Activated B cell treated with CpG ODN at 0.5 μM for 24 hours (primary cell): ENCODE measurements at places on chromosomes 1 and 21.

- DNase-seq: no peak
Observed at GRCh38 chr1:31984419-31985347, 29.0 kb upstream of the KHDRBS1 start.

DNA sequence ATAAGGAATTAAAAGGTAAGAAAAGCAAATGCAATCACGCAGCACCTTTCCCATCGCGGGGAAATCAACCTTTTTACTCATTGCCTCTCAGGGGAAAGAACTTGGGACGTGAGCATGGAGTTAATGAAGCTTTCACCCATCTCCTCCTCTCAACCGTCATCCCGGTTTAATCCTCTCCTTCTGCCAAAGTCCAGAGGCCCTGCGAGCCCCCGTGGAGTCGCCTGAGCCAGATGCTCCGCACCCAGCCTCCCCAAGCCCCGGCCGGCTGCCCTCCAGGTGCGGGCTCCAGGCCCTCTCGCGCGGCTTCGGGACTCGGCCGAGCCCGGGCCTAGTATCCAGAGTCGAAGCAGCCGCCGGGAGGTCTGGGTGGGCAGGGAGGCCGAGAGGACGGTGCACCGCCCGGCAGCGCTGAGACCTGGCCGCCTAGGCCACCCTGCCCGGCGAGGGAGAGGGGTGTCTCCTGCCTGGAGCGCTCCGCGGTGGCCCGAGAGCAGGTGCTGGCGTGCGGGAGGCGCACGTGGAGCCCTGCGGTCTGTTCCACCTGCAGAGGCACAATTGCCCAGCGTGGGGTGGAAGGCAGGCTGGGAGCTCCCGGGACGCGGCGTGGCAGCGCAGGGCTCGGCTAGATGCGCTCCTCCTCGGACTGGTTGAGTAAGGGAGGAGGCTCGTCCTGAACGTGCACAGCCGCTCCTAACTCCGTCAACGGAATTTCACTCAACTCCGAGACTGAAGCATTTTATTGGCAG lies 218.5 kb downstream of the SDCCAG8 start:
- DNase-seq: no peak

GRCh38 chr1:67980028-67980427 lies 70.4 kb downstream of the DIRAS3 start:
- DNase-seq: no peak

- DNase-seq: no peak
Observed at GRCh38 chr1:17148950-17149608, 29.8 kb upstream of the PADI2 start.

DNA sequence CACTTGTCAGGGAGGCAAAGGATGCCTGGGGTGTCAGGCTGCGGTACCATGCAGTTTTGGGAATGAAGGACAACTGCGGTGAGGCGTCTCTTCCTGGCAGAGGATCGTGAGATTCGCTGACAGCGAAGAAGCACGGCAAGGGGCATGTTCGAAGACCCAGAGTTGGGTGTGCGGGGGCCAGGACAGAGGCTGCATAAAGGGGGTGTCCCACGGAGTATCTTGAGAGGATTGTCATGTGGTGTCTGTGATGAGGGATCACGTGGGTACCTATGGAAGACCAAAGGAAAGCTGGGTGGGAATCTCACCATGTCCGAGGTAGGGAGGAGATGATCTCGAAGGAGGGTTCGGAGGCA lies 372 bp downstream of the SLC25A44 start:
- no peak for DNase-seq

DNA sequence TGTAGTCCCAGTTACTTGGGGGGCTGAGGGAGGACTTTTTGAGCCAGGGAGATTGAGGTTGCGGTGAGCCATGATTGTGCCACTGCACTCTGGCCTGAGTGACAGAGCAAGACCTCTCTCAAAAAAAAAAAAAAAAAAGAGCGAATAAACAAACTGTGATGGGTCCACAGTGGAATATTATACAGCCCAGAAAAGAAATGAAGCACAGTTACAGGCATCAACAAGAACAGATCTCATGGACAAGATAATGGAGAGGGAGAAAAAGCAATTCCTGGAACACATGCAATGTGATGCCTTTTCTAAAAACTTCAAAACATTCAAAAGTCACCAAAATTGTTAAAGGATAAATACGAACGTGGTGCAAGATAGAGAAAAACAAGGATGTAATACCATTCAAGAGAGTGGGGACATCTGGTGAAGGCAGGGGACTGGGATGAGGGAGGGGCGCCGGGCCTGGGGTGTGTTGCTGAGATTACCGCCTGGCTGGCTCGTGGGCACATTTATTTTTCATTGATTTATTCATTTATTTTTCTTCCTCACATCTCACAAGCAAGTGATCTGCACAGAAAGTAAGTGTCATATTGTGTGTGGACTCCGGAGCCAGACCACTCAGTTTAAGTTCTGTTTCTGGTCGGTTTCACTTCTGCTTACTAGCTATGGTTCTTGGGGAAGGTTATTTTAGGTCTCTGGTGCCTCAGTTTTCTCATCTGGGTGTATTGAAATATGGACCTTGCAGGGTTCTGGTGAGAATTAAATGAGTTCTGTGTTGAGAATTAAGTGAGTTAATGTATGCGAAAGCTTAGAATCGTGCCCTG lies 30.1 kb downstream of the ABCG1 start:
- no peak for DNase-seq

GRCh38 chr1:187516874-187517273 lies 688.1 kb downstream of the PLA2G4A start:
- no peak for DNase-seq

GRCh38 chr1:187474336-187474735 lies 645.6 kb downstream of the PLA2G4A start:
- no peak for DNase-seq
